ENCODE measurements at places on chromosomes 16 and 17.

DNA sequence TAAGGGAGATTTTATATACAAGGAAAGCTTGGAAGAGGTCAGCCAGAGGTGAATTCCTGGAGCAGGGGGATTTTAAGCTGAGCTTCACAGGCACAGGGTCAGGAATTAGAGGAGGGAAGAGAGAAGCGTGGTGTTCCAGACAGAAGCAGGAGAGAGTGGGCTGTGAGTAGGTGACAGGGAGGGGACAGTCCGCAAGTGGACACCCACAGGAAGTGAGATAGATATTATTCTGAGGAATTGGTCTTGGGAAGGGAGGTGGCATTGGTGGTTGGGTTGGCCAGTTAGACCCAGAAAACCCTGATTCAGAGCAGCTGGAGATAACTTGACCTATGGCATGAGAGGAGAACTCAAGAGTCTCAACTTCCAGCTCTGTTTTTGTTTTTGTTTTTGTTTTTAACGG is 14.7 kb downstream of the PHB1 start:
- DNase-seq: no peak

- DNase-seq: no peak
Measured at GRCh38 chr16:88854306-88855111, 2.2 kb downstream of the GALNS start.

DNA sequence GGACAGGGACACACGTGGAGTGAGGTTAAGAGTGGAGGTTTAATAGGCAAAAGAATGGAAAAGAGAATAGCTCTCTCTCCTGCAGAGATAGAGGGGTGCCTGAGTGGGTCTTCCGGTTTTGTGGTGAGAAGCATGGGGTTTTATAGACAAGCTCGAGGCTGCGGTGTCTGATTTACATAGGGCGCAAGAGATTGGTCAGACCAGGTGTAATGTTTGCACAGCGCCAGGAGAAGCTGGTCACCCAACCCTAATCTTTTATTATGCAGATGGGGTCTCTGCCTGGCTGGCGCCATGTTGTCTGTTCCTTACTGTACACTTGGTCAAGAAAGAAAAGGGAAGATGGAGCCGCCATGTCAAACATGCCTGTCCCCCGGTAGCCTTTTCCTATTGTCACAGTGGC is 44.5 kb upstream of the MLYCD start:
- DNase-seq: no peak

DNA sequence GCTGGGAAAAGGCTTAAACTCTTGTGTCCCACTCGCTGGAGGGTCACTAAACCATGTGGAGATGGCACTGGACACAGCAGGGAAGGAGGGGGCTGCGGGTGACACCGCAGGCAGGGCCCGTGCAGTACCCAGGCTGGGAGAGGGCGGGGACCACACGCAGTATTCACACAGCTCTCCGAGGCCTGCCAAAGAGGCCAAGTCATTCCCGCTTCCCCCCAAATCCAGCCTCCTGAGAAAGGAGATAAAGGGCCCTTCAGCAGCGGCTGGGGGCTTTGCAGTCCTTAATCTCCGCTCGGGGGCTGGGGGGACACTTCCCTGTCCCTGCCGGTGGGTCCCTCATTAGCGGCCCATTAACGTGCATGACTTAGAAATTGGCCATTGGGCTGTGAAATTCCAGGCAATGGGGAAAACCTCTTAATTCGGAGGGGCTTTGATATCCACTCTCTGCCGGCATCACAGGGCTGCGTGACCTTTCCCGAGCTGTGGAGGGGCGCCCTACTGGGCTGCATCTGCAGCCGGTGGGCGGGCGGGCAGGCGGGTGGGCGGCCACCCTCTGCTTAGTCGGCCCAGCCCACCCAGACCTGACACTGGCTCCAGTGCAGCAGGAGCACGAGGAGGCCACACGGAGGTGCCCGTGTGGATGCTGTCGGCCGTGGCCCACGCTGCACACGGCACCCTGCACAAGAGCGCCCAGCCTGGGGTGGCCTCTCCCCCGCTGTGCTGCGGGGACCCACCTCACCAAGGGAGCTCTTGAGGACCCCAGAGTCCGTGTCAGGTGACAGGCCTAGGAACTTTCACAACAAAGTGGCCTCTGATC is 2.6 kb upstream of the SLC38A8 start:
- no peak for DNase-seq

DNA sequence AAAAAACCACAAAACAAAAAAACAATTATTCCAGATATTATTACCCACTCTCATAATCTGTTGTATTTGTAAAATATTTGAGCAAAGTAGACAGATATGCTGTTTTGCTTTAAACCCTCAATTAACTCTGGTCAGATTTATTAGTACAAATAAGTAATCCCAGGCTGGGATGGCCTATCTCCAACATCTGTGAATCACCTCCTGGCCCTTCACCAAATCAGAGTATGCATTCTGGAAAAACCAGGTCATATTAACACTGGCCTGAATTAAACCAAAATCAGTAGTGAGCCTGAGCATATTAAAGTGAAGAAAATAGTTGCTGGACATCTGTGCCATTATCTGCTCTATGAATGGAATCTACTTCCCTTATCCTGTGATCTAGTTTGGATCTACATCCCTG is 41.0 kb downstream of the STAT3 start:
- no peak for DNase-seq

All from activated CD4-positive, alpha-beta T cell treated with anti-CD3 and anti-CD28 coated beads for 48 hours (primary cell).